Stimulated activated CD4-positive, alpha-beta T cell treated with anti-CD3 and anti-CD28 coated beads, Interleukin-15, amount 100 ng/mL, for 24 hours (primary cell): ENCODE measurements at places on chromosomes 16 and 17.

- DNase-seq, result no peak
Observed at GRCh38 chr17:55285340-55286301, 20.9 kb downstream of the HLF start.

DNA sequence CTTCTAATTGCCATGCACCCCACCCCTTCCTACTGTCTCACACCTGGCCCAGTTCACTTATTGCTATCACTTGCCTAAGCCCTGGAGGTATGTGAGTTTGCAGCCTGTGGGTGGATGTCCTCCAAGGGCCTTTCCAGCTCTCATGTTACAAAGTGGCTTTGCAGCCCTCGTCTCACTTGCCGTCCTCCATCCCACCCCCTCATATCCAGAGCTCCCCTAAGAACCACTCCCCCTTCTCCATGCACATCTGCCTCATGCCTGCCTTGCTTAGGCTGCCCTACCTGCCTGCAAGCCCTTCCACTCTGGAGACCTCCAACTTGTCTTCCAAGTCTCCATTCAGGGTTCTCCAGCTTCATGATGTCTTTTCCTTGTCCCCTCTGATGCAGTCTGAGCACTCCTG lies 119.4 kb upstream of the NLRP1 start:
- DNase-seq, result no peak

DNA sequence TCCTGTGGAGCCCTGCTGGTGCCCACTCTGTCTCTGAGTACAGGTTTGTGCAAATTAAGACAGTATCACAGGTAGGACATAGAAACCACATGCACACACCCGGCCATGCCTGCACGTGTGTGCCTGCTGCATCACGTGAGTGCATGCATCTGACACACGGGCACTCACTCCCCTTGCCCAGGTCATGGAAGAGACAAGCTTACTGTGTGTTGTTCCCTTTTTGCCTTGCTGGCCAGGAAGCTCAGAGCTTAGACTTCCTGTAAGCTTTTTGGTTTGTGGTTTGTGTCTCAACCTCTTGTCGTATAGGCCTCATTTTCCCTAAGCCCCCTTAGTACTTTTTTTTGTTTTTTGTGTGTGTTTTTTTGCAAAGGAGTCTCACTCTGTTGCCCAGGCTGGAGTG lies 25.0 kb downstream of the ZNF469 start:
- no peak for DNase-seq

GRCh38 chr16:17380613-17381012 lies 90.1 kb downstream of the XYLT1 start:
- no peak for DNase-seq

DNA sequence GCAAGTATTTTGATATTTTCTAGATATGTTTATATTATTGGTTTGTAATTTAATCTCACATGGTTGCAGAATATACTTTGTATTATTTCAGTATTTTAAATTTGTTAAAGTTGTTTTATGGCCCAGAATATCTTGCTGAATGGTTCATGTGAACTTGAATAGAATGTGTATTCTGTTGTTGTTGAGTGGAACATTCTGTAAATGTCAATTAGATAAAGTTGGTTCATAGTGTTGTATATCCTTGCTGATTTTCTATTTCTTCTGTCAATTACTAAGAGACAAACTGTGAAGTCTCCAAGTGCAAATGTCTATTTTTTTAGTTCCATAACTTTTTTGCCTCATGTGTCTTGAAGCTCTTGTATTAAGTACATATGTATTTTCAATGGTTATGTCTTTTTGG lies 411.7 kb downstream of the NPIPA7 start:
- DNase-seq, result no peak
